Osteoblast (primary cell): ENCODE measurements at places on chromosomes 3 and 15. TPM values are rescaled to one million over a fixed set of nuclear protein-coding genes. Genes with fewer than 3 reads are reported as not detected.

DNA sequence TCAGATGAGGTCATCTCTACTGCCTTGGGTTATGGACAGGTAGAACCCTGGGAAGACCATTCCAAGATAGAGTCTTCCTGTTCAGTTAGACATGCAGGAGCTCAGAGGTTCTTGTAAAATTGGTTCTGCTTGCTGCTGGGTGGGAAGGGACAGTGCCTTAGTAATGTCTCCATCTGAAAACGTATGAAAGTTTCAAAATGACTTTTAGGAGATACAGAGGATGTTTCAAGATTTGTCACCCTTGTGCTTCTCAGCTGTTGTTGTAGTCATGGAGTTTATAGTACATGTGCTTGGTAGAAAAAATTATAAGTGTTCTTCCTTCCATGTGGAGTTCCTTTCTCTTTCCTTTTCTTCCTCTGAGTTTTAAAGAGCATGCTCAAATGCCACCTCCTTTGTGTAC is 885.2 kb upstream of the CFAP20DC start:
- H3K4me3 ChIP-seq: no peak overlapping the region
- no peak overlapping the region for H3K27ac ChIP-seq
- H3K27me3 ChIP-seq: no peaks in the 10 kb centered on the region
- no peak for DNase-seq

- H3K36me3 ChIP-seq: peaks cover 4% of the 10 kb centered on the region
- H3K4me1 ChIP-seq: peaks cover 21% of the 10 kb centered on the region
- peak overlapping the region; percentile 95 for H3K4me3 ChIP-seq
Measured at GRCh38 chr3:153163756-153164550, 1.9 kb downstream of the RAP2B start.

- peak overlapping the region; percentile 100 for H3K27ac ChIP-seq
- DNase-seq: no peak
- H3K36me3 ChIP-seq: peaks cover 27% of the 10 kb centered on the region
- peaks cover 37% of the 10 kb centered on the region for H3K4me1 ChIP-seq
Measured at GRCh38 chr3:48468329-48468731, 21.8 kb downstream of the ATRIP start.

Gene LRRC3B
- total RNA-seq: not detected in 2 replicates

DNA sequence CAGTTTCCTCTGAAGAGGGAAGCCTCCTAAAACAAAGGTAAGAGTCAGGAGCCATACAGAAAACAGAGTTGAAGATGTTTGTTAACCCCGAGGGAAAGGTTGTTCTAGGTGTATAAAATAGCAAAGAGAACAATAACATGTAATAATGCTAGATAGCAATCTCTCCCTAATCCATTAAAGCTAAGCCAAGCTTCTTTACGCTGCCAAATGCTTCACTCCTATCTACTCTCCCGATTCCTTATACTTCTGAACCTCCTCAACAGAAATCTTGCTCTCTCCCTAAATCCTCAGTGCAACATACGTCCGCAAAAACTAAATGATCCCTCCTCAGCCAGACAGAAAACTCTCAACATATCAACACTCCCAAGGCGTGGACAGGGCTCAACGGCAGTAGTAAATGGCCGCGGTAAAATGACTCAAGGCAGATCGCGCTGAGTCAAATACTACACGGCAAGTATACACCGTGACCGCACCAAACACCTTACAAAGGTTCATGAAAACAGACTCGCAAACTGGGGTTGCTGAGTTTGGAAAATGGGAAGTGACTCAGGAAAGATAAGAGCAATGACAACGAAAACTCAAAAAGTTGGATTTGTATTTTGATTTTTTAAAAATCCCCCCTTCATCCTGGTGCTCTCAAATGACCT is 682 bp downstream of the CLDND1 start:
- H3K36me3 ChIP-seq: peaks cover 13% of the 10 kb centered on the region
- peak overlapping the region; percentile 86 for H3K27ac ChIP-seq
- no peaks in the 10 kb centered on the region for H3K27me3 ChIP-seq
- H3K4me1 ChIP-seq: peaks cover 5% of the 10 kb centered on the region
- peak; percentile 38 for DNase-seq

Gene SAMMSON
- not detected in 2 replicates for total RNA-seq
